ENCODE measurements at places on chromosomes 2 and 18.

- DNase-seq, result no peak
These were observed 21.0 kb downstream of the INPP4A start for GRCh38 chr2:98465456-98466226.

DNA sequence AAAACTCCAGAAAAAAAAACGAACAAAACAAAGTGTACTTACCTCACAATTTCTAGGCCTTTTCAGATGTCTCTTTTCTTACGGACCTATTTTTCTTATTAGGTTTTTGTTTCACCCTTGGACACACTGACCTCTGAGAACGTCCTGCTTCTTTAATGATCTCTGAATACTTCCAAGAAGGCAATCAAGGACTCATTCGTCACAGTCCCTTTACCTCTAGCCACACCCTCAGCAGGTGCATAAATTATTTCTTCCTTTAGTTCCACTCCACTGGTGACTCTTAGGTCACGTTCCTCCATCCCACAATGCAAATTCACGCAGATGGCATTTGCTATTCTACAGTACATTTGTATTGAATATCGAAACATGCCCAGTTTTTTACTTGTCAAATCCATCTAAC lies 21.9 kb downstream of the PELI1 start:
- DNase-seq, result no peak

- no peak for DNase-seq
These were observed 80.8 kb downstream of the ATL2 start for GRCh38 chr2:38296197-38296780.

GRCh38 chr2:152542995-152543481 lies 174.2 kb downstream of the PRPF40A start:
- no peak for DNase-seq

- no peak for DNase-seq
These were observed 390.1 kb upstream of the TRIB2 start for GRCh38 chr2:12326449-12327190.

- DNase-seq, result no peak
These were observed 6.6 kb upstream of the CAB39 start for GRCh38 chr2:230706053-230706521.

- no peak for DNase-seq
These were observed 159.2 kb upstream of the ALKAL2 start for GRCh38 chr2:446963-447530.

All from stimulated activated CD4-positive, alpha-beta T cell treated with anti-CD3 and anti-CD28 coated beads, Interleukin-2, amount 100 ng/mL, for 48 hours (primary cell).